Stimulated activated CD4-positive, alpha-beta T cell treated with anti-CD3 and anti-CD28 coated beads, Interleukin-12 subunit alpha, Interleukin-12 subunit beta, amount 100 ng/mL, for 48 hours (primary cell): ENCODE measurements at places on chromosomes 3 and 15.
A peak's percentile ranks its signal among the peaks of the same experiment; 100 is the strongest.

DNA sequence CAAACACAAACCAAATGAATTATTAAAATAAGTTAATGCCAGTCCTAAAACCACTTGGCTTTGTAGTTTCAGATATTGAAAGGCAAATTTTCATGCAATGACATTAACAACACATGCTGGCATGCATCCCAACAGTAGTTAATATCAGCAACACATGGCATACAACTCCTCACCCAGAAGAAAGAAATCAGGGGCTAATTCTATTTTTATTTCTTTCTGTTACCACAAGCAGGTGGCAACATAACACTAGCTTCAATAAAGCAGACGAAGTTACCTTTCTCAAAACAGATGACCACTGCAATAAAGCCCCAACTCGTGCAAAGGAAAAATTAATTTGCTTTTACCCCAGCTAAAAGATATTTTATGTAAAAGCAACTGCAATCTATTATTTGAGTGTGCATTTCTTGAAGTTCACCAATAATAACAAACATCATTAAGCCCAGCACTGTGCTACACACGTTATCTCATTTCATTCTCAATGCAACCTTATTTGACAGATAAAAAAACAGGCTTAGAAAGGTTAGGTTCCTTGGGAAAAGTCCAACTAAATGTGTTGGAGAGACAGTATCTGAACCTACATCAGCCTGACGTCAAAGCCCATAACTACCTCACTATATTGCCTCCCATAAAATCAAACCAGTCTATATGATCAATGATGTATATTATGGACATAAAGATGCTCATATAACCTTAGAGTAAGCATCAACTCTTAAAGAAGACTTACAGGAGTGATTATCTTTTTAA is 2.8 kb downstream of the TOP2B start:
- DNase-seq = no peak

- DNase-seq = no peak
Observed at GRCh38 chr3:17359911-17360310, 382.5 kb downstream of the TBC1D5 start.

GRCh38 chr3:50100956-50101845 is 12.5 kb downstream of the RBM5 start:
- no peak for DNase-seq

DNA sequence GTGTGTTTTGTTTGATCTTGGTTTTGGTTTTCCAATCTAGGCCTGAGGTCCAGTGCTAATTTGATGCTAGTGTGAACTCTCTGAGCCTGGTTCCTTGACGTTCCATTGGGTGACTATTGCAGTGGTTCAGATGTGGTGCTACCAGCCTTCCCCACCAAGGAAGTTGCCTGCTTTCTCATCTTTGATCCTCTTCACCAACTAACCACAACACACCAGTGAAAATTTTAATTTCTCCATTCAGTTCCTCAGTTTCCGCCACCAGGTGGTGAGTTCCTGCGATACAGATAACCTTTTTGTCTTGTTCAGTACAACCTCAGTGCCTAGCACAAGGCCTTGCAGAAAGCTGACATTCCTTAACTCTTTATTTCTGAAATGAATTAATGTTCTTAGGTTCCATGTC is 337.4 kb upstream of the TPRG1 start:
- peak; percentile 16 for DNase-seq

- DNase-seq = no peak
Observed at GRCh38 chr15:47963265-47963664, 157.5 kb upstream of the SLC24A5 start.

DNA sequence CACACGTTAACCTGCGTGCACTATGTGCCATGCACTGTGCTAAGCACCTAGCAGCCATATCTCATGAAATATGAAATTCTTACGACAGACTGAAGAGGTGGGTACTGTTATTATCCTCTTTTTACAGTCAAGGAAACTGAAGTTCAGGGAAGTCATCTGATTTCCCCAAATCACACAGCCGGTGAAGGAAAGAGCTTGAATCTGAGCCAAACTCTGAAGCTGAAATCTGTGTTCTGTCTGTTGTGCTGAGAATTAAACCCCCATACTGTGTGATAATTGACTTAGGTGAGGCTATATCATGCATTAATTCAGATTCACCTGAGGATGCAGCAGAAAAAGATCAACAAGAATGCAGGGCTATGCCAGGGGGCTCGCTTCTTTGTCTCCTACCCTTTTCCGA is 475 bp downstream of the FAM107A start:
- no peak for DNase-seq

GRCh38 chr3:66093981-66094380 is 55.3 kb upstream of the MAGI1 start:
- DNase-seq = no peak

GRCh38 chr3:124587053-124587408 is 143.2 kb upstream of the UMPS start:
- DNase-seq = no peak

- no peak for DNase-seq
Observed at GRCh38 chr3:37072892-37073291, 79.6 kb downstream of the MLH1 start.

- no peak for DNase-seq
Observed at GRCh38 chr3:16124636-16125035, 49.8 kb upstream of the GALNT15 start.

GRCh38 chr3:195071011-195071728 is 199.8 kb downstream of the XXYLT1 start:
- DNase-seq = no peak

- no peak for DNase-seq
Observed at GRCh38 chr3:33578325-33579177, 138.3 kb upstream of the UBP1 start.

GRCh38 chr3:108085370-108085769 is 5.5 kb downstream of the CD47 start:
- no peak for DNase-seq

DNA sequence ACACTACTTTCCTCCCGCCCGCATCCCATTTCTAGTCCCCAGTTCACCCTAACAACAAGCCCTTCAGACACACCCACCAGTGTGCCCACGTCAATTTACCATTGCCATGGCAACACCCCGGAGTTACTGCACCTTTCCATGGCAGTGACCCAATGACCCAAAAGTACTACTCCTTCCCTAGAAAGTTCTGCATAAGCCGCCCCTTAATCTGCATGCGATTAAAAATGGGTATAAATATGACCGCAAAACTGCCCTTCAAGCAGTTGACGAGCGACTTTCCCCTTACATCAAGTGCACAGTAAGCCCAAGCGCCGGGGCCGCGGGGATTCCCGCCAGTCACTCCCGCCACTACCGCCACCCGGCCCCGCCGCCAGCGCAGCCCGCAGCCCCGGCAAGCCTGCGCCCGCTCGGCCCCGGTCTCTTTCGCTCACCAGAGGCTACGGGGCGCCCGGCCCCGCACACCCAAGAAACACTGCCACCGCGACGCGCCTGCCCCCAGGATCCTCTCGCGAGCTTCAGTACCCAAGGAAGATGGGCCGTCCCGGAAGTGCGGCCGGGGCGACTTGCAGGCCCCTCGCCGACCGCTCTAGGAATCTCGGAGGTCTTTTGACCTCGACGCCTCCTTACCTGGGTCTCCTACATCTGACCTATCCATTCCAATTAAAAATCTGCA is 27.2 kb upstream of the ZNF502 start:
- DNase-seq = peak; percentile 54

GRCh38 chr3:38755130-38755529 is 60.9 kb downstream of the SCN10A start:
- no peak for DNase-seq

DNA sequence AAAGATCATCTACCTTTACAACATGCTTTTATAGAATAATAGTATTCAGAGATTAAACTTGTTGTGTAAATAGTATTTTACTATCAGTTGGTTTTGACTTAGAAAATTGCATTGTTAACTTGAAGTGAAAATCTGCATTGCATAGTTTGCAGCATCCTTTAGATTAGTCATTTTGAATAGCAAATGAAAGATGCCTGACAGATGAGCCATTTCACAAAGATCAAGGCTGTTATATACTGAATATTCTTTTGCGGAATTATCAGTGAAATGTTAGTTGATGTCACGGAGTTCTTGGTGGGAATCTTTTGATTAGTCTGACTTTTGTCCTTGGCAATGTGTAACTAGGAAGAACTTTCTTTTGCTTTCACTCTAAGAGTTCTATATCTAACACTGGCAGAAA is 24.5 kb downstream of the RSRC1 start:
- no peak for DNase-seq

DNA sequence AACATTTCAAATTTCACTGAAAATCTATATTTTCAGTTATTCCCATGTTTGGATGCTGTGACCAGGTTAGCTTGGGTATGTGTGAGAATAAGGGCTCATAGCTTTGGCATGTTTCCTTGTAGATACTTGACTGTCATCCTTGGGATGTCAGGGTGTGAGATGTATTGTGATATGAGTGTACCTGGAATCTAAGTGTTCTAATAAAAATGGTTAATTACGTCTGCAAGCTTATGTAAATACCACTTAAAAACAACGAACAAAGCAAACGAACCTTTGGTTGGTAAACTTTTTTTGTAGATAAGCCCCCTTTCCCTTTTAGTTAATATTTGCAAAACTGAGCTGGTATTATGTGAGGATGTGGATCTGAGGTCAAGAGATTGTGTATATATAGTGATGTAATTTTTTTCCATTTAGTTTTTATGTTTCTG is 63.5 kb downstream of the FNDC3B start:
- DNase-seq = no peak

DNA sequence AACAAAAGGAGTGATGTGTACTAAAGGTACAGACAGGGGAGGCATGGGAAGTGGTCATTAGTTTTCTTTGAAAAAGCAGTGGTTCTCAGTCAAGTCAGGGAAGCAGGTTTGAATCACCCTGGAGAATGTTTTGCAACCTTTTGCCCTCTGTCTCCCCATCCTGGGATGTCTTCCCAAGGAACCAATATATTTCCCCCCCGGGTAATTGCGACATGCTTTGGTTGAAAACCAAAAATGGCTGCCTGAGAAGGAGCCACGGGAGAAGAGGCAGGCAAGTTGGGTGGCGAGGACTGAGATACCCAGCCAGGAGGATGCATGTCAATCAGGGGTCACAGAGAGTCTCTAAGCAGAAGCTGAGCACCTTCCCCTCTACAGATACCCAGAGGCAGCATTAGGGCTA is 20.2 kb upstream of the PPP1R2 start:
- no peak for DNase-seq

DNA sequence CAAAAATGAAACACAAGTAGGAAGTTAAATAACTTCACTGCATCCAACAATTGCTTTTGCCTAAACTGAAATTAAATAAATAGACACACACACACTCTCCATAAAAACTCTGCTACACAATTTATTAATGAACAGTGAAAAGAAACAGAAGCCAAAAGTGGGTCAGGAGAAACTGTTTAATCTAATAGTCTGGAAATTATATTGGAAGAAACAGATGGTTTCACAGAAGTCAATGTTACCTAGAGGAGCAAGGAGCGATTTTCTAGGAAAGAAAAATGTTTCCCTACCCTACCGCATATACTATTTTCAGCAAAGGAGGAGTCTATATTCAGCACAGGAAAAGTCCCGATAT is 32.0 kb downstream of the RFTN1 start:
- DNase-seq = no peak

- peak; percentile 12 for DNase-seq
Observed at GRCh38 chr3:30475038-30475808, 131.2 kb upstream of the TGFBR2 start.

DNA sequence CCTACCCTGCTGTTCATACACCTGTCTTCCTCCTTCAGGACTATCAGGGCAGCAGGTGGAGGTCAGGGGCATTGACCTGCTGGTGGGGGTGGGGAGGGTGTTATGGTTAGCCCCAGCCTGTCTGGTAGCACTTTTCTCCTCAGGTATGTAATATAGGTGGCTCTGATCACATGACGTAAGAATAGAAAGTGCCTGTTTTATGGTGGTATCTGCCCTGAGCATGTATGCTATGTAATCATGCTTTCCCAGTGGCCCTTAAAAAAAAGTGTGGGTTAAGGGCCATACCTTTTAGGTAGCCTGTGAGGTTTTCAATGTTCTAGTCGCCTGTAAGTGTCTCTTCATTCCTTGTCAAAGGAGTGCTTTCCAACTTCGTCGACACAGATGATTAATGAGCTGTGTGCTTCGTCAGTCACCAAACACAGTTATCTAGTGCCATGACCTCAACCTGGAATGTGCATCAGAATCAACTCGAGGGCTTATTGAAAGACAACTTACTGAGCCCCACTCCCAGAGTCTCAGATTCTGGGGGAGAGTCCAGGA is 86.3 kb downstream of the KLHL25 start:
- no peak for DNase-seq

DNA sequence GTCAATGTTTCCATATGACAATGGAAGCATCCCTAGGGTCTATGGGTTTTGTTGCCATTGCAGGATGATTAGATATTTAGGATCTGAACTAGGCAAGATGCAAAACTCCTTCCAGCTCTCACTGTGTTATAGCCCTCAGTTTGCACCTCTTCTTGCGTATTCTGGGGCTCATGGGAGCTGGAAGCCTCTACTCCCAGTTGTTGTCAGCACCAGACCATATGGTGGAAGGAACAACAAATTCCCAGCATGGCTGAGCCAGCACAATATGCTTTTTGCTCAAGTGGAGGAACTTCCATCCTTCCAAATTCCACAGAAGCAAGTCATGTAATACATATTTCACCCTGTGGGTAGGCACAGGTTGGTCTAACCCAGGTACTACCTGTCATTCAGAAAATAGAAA is 18.5 kb upstream of the CTXND1 start:
- no peak for DNase-seq

DNA sequence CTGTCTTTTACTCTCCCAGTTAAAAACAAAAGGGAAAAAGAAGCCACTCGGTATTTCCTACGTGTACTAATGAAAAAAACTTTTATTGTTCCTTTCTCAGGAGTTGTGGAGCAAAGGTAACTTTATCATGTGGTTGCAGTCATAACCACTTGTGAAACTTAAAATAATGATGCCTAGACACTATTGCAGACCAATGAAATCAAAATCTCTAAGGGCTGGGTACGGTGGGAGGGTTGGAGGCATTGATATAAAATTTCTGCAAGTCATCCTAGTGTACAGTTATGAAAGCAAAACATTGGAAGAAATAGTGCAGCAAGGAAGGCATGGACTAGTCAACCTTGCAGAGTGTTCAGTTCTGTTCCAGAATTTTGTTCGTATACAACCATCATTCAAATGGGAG is 808.8 kb downstream of the TUSC7 start:
- no peak for DNase-seq

DNA sequence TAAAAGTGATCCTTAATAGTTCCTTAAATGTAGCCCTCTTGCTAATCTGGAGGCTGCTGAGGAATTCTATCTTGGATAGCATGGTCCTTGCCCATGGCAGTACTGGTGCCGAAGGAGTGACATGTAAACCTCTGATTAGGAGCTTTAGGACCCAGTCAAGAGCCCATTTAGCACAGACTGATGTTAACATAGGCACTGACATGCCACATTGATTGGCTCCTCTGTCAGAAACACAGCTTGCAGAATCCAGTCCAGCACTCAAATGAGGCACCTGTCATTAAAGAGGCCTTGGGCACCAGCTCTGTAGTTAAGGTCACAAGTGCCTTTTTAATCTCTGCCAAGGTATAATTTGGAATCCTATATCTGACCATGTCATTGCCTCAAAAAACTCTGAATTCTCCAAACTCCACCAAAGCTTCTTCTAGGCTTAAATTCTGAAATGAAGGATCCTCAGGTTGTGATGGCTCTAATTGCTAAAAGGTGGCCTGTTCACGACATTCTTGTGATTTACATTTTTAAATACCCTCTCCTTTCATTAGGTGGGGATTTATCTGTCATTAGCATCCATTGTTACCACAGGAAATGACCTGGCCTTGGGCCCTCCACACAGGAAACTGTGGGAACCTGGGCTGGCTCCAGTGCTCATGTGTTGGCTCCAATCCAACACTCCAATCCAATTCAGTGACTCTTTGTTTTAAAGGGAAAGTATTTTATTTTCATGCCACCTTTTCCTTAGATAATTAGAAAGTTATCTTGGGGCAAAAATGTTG is 57.3 kb upstream of the RNF7 start:
- no peak for DNase-seq

- DNase-seq = peak; percentile 39
Observed at GRCh38 chr15:68210821-68211655, 5.9 kb upstream of the CALML4 start.
